Dorsolateral prefrontal cortex (tissue), 122 donors: ENCODE measurements at places on chromosomes 13 and 19. TPM values are rescaled to one million over a fixed set of nuclear protein-coding genes. Genes with fewer than 3 reads are reported as not detected.

GRCh38 chr19:18594824-18595373, 6.3 kb downstream of the REX1BD start:
- DNase-seq, result no peak

DNA sequence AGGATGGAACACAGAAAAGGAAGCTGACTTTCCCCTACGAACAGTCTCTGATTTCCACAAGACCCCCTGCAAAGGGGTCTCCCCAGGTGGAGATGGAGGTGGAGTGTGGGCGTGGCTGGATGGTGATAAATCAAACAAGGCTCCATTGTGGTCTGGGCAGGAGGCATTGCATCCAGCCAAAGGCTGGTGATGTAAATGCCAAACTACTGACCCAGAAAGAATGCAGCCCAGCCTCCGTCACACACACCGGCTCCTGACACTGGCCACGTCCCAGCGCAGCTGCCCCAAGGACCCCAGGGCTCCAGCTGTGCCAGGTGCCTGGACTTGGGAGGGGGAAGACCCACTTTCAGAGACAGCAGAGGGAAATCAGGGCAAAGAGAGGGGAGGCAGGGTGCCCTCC, 6.3 kb downstream of the SLC7A1 start:
- no peak for DNase-seq

DNA sequence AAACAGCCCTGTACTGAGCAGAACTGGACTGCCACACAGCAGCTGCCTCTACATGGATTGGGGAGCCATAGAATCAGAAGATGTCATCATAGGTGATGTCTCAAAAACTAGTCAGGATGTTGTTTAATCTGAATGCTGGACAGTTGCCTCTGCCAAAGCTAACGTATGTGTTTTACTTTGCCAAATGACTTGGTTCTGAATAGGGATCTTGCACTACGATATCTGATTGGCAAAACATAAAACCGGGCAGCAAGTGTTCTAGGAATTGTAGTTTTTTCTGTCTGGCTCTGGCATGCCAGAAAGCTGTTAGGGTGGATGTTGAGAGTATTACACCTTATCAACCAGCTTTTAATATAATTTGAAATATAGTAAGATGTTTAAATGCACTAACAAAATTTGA, 645.9 kb downstream of the GPC5 start:
- DNase-seq, result no peak

- no peak for DNase-seq
Measured at GRCh38 chr13:107200491-107200890, 632.6 kb upstream of the ARGLU1 start.

Gene NOVA2
- total RNA-seq, result 67.2 TPM

- DNase-seq, result peak; percentile 80
Measured at GRCh38 chr19:49145573-49146407, 9.4 kb downstream of the HRC start.

Gene KASH5
- total RNA-seq, result not detected

- DNase-seq, result no peak
Measured at GRCh38 chr13:52835071-52835839, 13.2 kb downstream of the PCDH8 start.

GRCh38 chr13:97220151-97220900, 1.8 kb upstream of the MBNL2 start:
- no peak for DNase-seq

Gene PRKCG
- total RNA-seq, result 58.8 TPM

DNA sequence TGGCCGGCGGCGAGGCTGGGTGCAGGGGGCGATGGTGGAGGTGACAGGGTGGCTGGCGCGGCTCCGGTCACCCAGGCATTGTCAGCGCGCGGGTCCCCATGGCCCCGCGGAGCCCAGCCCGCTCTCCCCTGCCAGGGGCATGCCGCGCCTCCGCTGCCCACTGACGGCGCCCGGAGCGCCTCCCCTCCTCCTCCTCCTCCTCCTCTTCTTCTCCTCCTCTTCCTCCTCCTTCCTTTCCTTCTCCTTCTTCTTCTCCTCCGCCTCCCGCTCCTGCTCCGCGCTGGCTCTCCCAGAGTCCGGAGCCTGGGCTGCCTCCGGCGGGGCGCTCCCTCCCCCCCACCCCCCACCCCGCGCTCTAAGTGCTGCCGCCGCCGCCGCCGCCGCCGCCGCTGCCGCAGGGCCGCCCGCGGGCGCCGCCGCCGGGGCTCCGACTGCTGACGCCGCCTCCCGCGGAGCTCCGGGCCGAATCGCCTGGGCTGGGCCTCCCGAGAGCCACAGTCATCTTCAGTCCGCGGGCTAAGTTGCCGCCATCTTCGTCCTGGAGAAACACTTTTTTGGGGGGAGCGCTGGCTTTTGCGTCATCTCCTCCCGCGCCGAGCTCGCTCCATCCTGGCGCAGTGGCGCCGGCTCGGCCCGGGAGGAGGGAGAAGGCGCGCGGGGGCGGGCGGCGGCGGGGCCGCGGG, 348.3 kb downstream of the LIG4 start:
- DNase-seq, result peak; percentile 59

Gene PIAS4
- total RNA-seq, result 47.1 TPM
